ENCODE measurements at places on chromosomes 2 and 18. TPM values are rescaled to one million over a fixed set of nuclear protein-coding genes. Genes with fewer than 3 reads are reported as not detected.

The CDCA7 gene
- 16.6 TPM for total RNA-seq

- DNase-seq: no peak
Observed at GRCh38 chr2:151040039-151040438, 221.6 kb downstream of the RBM43 start.

The LOXHD1 gene
- not detected for total RNA-seq

The FOSL2 gene
- 75.2 TPM for total RNA-seq

GRCh38 chr18:69559604-69560003 is 158.9 kb downstream of the DOK6 start:
- peak; percentile 5 for DNase-seq

DNA sequence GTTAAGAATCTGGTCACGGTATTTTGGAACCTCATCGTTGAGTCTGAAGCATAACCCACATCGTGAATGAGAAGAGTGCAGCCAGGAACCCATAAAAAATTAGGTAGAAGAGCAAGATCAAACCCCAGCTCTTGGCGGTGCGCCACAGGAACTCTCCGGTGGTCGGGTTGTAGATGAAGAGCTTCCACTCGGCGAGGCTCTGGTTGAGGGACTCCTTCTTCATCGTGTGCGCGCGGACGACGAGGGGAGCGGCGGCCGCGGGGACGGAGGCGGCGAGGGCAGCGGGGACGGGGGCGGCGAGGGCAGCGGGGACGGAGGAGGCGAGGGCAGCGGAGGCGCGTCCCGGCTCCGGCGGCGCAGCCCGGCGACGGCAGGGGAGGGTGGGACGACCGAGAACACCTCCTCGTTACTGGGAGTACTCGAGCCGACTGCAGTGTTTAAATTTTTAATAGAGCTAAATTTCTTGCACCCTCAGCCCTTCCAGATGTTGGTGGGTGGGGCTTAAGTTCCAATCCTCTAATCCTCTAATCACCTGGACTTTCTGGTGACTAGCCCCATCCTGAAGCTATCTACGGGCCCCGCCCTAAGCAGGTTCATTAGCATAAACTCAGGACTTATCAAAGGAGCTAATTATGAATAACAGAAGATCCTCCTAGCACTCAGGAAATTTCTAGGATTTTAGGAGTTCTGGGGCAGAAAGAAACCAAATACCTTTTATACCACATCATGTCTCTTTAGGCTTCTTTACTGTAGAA is 20.4 kb upstream of the PAPOLG start:
- no peak for DNase-seq

GRCh38 chr2:217790681-217791392 is 212.0 kb downstream of the TNS1 start:
- DNase-seq: peak; percentile 32

The CHPF gene
- total RNA-seq: 117 TPM

Measured in M059J (cell line).